ENCODE measurements at places on chromosomes 12 and 14.

- DNase-seq = no peak
Measured at GRCh38 chr12:110782094-110782493, 39.4 kb upstream of the PPP1CC start.

- DNase-seq = no peak
Measured at GRCh38 chr12:115606040-115606439, 671.5 kb downstream of the MED13L start.

- peak; percentile 64 for DNase-seq
Measured at GRCh38 chr12:52221912-52222457, 11.1 kb upstream of the KRT7 start.

DNA sequence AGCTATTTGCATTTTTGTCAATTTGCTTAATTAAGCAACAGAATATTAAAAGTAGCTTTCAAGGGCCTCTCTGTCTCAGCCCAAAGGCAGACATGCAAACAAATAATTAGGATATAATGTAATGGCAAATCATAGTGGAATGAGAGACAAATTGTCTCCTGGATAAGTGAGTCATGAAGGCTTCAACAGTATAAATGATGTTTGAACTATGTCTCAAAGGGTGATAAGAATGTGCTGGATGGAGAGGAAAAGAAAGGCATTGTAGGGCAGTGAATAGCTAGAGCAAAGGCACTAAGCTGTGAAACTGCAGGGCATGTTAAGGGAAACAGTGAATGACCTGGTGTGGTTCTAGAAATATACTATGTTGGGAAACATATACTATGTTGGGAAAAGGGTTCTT is 53.5 kb upstream of the PPP1R12A start:
- DNase-seq = no peak

GRCh38 chr14:94058674-94059138 is 22.3 kb downstream of the DDX24 start:
- DNase-seq = no peak

DNA sequence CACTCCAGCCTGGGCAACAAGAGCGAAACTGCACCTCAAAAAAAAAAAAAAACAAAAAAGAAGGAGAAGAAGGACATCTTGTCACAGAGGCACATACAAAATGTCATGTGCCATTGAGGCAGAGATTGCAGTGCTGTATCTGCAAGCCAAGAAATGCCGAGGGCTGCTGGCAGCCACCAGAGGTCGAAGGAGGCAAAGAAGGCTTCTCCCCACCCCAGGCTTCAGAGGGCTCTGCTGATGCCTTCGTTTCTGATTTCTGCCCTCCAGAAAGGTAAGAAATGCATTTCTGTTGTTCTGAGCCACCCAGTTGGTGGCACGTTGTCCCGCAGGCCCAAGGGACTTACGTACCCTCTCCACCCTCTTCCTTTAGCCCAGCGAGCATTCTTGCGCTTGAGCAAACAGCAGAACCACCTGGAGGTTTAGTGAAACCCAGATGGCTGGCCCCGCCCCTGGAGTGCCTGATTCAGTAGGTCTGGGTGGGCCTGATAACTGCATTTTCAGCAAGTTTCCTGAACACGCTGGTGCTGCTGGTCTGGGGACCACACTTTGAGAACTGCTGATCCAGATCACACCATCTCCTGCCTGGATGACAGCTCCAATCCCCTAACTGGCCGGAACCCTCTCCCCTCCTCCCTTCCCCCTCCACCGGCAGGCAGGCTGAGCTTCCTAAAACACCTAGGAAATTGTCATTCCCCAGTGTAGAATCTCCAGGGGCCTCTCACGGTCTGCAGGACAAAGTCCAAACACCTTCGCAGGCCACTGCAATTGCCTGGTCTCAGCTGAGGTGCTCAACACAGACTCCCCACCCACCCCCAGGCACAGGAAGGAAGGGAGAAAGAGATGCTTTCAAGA is 21.1 kb upstream of the SCARB1 start:
- no peak for DNase-seq

DNA sequence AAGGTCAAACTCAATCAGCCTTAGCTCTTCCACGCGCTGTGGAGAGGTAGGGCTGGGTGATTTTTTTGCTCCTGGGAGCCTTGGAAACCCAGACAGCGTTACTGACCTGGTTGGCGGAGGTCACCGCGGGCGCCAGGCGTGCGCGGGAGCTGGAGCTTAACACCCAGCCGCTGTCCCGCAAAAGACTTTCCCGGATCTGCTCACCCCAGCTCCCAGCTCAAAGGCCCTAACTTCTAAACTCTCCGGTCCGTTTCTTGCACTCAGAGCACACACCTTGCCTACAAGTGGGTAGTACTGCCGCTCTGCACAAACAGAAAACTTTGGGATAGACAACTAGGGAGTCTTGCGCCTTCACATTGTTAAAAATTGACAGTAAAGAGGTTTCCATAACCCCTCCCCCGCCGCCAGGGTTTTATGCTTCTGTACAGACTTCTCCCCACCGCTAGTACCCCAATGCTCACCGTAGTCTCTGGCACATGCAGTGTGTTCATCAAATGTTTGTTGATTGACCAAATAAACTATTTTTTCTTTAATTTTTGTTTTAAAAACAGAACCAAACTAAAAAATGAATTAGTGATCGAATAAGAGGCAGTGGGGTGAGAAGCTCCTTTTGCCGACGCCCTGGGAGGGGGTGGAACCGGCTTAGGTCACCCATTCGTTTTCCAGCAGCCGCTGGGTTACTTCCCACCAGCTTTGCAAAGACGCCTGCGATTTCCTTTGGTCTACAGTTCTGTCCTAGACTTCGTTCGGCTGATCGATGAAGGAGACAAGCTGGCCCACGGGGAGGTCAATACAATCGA is 12.7 kb upstream of the TBX3 start:
- DNase-seq = no peak

GRCh38 chr12:64667793-64668192 is 57.5 kb downstream of the RASSF3 start:
- DNase-seq = no peak

DNA sequence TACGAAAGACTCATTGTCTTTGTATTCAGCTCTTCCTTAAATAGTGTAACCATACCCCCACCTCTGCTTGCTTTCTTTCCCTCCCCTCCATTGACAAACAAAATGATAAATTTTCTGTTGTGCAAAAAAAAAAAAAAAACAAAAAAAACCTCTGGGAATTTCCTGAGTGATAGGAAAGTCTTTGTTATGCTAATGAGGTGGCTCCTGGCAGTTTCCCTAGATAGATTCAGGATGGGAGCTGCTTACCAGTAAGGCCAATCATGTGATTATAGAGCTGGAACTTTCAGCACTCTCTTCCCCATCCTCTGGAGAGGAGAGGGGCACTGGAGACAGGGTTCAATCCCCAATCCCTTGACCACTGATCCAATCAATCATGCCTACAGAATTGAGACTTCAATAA is 120.5 kb downstream of the NUAK1 start:
- DNase-seq = no peak

DNA sequence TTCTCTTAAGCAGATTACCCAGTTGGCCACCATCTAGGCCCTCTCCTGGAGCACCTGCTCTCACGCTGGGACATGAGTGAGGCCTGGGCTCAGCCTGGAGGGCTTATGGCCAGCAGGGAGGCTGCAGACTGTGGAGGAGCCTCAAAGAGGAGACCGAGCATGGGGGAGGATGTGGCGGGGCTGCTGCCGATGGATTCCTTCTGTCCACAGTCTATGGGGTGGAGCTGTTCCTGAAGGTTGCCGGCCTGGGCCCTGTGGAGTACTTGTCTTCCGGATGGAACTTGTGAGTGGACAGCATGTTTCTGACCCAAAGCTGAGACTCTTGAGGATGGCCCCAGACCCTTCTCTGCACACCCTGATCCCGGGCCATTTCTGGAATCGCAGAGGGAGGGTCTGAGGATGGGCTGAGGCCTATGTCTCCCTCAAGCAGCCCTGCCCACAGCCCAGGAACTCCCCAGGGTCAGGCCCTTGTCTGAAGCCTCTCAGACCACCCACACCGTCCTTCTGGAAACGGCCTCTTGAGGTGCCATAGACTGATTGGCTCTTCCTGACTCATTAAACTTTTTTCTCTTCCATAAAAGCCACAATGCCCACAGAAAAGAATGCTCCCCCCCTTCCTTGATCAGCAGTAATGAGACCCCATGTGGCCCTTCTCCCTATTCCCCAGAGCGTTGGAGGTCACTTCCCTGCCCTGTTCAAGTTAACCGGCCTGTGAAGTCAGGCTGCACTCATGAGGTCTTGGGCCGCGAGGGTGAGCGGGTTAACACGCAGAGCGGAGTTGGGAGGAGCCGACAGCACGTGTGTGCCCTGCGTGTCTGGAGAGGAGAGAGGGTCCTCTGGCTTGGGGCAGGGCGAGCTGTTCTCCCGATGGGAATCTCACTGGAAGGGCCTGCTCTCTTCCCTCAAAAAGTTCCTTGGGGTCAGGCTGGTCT is 49.0 kb downstream of the SLC8B1 start:
- DNase-seq = no peak

All from caudate nucleus (tissue), 63 donors.